ENCODE measurements at places on chromosomes 2 and 18.

DNA sequence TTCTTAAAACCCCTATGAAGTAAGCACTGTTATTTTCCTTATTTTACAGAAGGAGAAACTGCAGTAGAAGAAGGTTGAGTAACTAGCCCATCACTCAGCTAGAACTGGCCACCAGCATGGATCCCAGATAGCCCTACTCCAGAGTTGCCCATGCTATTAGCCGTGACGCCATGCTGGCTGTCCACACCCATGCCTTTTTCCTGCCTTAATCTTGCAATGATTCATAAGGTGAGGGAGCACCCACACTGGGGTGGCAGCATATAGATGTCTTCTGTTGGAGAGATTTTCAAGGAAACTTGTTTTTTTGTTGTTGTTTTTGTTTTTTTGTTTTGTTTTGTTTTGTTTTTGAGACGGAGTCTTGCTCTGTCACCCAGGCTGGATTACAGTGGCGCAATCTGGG lies 204.1 kb upstream of the HAAO start:
- DNase-seq, result no peak

- DNase-seq, result no peak
Measured at GRCh38 chr2:128282976-128283810, 35.5 kb downstream of the HS6ST1 start.

GRCh38 chr2:181984814-181985631 lies 630 bp upstream of the PPP1R1C start:
- DNase-seq, result no peak

GRCh38 chr2:199806179-199806578 lies 44.8 kb downstream of the FTCDNL1 start:
- DNase-seq, result peak; percentile 23

GRCh38 chr2:223044092-223044836 lies 7.7 kb upstream of the KCNE4 start:
- DNase-seq, result no peak

DNA sequence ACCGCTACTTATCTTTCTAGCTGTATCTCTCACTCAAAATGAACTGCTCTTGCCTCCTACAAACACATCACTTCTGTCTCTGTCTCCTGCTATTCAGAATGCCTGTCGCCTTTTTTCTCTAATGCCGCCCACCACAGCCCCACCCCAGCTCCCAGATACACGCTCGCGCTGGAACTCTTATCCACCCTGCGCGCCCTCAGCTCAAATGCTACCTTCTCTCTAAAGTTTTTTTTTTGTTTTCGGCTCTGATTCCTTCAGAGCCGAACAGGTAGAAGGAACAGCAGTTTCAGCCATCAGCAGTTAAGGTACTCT lies 3.9 kb upstream of the SOS1 start:
- DNase-seq, result peak; percentile 41

GRCh38 chr2:3626118-3626811 lies 31.4 kb downstream of the COLEC11 start:
- DNase-seq, result no peak

DNA sequence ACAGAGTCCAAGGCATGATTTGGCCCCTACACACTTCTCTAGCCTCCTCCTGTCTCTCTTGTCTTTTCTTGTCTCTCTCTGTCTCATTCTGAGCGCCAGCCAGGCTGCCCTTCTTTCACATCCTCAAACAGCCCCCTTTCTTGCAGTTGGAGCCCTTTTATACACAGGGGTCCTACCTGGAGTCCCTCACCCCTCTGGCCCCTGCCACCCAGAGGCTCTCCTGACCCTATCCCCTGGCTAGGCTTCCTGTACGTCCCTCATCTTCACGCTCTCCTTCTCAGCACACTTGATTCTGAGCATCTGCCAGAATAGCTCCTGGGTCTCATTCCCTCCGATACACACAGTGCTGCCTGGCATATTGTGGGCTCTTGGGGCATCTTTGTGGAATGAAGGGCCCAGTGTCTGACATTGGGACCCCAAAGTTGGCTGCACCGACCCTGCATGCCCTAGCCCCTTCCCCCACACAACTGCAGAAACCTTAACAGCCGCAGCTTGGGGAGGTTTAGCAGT lies 261.9 kb downstream of the DYSF start:
- DNase-seq, result no peak

DNA sequence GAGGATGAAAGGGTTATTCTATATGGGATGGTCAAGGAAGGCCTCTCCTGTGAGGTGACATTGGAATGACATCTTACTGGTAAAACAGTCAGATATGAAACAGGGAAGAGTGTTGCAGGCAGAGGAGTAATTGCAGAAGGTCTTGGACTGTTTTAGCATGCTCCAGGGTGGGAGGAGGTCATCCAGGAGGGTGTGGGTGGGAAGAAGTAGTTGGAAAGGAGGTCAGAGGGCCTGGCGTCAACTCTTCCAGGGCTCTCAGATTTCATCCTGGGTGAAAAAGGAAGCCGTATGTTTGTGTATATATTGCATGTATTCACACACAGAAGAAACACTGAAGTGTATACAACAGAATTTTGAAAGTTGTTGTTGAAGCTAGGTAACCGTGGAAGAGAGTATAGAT lies 48.2 kb downstream of the ATP9B start:
- DNase-seq, result no peak

DNA sequence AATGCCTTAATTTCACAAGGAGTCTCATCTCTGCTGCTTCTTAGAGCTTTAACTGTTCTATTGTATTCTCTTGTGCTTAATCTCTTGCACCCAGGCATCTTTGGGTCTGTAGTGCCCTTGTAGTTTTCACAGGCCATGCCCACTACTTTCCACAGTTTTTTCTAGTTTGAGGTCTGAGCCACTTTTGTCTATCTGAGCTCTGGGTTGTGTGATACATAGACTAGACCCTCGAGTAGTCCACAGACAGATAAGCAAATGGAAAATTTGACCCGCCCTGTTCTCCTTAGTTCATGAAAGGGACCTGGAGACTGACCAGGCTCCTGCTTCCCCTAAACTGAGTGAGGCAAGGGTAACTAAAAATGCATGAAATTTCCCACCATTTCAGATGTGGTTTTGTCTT lies 466.8 kb upstream of the ZEB2 start:
- no peak for DNase-seq

DNA sequence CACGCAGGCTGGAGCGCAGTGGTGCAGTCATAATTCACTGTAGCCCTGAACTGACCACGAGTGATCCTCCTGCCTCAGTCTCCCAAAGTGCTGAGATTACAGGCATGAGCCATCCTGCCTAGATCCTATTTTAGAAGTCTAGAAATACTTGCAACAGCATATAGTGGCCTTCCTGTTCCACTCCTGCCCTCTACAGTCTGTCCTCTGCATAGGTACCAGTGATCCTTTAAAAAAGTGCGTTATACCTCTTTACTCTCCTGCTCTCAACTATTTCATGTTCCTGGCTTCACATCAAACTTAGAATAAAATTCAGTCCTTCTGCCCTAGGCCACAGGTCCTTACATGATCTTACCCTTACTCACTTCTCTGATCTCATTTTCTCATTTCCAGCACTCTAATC lies 6.0 kb downstream of the COMMD1 start:
- no peak for DNase-seq

DNA sequence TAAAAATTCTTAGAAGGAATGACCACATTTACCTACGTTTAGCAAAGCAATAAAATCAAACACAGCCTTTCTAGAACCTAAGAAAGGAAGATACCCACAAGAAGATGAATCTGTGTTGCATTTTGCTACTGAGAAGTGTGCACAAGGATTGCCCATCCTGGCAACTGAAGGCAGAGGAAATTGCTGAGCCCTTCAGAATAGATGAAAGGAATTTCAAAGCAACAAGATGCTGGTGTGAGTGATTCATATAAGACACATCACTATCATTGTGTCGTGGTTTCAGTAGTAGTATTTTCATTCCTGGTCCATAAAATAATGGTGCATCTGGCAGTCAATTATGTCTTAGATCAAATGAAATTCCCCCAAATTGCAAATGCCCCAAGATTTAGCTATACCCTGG lies 48.4 kb upstream of the ANKRD44 start:
- DNase-seq, result no peak

DNA sequence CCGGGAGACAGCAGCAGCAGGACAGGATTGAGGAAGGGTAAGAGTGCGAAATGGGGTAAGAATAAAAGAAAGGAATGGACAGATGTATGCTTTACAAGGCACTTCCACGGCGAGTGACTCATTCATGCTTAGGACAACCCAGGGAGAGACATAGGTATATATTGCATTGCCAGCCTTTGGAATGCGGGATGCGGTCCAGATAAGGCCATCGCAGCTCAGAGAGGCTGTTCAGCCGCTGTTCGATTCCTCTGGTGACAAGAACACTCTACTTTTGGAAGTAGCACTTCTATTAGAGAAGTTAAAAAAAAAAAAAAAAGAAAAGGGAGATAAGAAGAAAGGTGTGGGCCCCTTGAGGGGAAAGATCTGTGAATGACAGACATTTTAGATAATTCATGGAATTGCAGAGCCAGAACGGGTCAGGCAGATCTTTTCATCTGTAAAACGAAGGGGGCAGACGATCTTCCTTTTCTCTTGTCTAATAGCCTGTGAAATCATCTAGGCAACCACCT lies 819 bp upstream of the NCOA1 start:
- no peak for DNase-seq

GRCh38 chr2:101806123-101806522 lies 108.6 kb downstream of the MAP4K4 start:
- DNase-seq, result no peak

DNA sequence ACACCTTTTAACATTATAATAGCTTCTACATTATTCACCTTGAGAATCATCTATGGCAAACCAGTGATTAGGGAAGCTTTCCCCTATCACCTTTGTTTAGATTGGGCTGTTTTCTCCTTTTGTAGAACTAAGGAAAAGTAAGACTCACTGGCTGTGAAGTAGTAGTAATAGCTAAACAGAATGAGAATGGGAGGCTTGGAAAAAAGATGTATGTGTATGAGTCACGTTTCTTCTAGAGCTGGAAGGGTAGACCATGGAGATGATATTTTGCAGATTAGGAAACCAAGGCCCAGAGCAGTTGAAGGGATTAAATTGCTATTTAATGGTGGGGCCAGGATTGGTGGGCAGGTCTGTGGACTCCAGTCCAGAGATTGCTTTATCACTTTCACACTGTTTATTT lies 214.5 kb downstream of the MCFD2 start:
- DNase-seq, result no peak

DNA sequence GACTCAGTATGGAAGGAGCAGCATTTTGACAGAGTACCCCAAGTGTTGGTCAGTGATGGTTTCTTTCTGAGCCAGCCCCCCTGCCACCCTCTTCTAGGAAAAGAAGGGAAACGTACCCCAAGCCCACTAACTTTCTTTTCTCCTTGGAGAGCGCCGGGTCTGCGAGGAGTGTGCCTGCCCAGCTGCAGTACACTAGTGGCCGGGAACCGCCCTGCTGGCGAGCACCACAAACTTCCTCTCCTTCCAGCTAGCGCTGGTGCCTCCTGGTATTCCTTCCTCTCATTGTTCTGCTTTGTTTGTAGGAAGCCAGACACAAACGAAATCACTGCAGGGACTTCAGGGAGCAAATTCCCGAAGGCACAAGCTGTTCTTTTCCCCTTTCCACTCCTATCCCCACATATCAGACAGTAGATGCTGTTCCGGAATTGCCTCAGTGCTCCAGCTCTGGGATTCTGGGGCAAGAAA lies 1.8 kb downstream of the CCDC85A start:
- no peak for DNase-seq

DNA sequence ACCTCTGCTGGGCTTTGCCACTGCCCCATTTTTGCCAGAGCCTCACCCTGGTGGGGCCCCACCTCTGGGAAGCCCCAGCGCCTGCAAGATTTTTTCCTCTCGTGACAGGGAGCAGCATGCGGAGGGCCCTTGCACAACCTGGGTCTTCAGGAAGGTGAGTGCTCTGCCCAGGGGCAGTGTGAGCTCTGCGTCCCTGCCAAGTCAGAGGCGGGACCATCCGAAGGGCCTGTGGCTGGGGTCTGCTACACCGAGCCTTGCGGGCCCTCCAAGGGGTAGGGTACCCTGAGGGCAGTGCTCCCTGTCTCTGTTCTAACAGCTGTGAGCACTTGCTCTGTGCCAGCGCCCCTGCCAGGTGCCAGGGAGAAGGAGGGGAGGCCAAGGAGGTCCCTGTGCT lies 5.8 kb upstream of the ODC1 start:
- DNase-seq, result no peak

DNA sequence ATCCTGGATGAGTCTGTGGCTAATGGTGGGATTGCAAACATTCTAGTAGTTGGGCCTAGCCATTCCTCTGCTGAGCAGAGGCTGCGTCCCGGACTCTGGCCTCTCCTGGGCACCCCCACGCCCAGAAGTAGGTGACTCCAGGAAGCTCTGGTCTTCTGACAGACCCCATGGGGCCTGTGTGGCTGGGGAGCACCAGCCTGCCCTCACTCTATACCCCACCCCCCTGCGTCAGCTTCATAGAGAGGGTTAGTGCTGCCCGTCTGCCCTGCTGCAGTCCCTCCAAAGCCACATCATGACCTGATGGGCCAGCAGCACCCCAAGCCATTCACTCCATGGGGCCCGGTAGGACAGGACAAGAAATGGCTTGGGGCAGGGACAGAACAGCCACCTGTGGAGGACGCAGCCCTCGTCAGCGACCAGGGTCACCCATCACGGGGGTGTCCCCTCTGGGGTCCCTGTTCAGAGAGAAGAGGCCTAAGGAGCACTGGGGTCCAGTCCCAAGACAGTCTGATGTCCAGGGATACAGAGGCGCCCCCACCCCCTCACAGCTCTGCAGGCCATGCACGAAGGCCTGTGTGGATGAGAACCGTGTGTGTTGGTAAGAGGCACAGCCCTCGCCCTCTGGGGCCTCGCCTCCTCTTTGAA lies 238.3 kb downstream of the ATAD2B start:
- no peak for DNase-seq

DNA sequence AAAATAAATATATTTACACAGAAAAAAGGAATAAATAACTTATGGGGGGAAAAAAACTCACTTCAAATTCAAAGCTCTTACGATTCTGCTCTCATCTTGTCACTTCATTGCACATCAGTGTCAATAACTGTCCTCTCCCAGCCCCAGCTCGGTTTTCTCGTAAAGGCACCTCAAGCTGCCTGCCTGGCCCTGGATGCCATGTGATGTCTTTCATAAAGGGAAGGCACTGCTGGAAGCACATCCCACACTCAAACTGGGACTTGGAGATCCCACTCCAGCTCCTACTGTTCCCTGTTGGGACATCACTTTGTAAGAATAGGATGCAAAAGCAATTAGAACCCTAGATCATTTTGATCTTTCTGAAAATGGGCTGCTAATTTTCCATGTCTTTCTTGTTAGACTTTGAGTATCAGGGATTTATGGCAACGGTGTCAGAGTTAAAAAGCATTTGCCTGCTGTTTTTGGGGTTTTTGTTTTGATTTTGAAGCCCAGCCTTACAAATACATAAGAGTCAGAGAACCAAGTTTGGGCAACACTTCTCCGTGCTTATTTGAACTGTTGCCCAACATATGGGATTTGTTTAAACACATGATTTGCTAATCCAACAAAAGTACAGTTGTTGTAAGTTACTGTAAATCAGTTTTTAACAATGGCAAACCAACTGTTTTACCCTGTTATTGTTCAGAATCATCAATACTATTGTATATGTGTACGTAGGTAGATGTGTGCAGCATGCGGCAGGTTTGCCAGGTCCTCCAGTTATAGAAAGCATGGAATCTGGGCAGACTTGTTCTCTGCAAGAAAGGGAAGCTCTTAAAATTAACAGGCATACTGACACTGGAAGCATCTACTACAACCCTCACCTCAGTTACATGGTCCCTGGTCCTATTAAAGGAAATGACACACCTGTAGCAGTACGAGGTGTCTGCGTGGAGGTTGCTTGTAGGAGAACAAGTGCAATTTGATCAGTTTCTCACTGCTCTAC lies 20.6 kb downstream of the SERTAD2 start:
- DNase-seq, result no peak

- no peak for DNase-seq
Measured at GRCh38 chr2:168091986-168092385, 155.4 kb downstream of the STK39 start.

- DNase-seq, result no peak
Measured at GRCh38 chr2:70675862-70676261, 92.1 kb downstream of the ADD2 start.
